ENCODE measurements at places on chromosomes 13 and 19.

GRCh38 chr13:20714161-20714560 lies 10.7 kb downstream of the IL17D start:
- DNase-seq, result no peak

DNA sequence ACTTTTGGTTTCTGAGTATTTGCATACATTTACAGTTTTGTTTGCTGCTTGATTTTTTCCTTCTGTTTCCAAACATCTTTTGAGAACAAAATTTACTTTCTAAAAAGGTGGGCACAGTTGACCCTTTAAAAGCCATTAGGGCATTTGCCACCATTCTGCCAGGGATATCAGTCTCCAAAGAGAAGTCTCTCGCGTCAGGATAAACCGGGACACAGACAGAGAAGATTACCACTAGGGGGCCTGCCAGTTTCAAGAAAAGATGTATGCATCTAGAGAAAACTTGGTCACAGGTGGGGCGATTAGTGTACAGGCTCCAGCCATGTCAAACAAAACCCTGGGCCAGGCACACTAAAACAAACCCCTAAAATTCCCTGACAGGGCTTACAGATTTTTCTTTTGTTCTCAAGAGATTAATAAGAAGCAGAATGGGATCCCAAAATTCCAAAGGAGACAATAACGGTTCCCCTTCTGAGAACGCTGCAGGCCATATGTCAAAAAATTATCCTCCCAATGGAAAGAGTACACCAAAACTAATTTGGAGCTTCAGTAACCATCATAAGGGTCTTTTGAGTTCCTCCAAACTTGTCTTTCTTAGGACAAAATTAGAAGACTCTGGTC lies 10.7 kb upstream of the PABPC3 start:
- DNase-seq, result no peak

DNA sequence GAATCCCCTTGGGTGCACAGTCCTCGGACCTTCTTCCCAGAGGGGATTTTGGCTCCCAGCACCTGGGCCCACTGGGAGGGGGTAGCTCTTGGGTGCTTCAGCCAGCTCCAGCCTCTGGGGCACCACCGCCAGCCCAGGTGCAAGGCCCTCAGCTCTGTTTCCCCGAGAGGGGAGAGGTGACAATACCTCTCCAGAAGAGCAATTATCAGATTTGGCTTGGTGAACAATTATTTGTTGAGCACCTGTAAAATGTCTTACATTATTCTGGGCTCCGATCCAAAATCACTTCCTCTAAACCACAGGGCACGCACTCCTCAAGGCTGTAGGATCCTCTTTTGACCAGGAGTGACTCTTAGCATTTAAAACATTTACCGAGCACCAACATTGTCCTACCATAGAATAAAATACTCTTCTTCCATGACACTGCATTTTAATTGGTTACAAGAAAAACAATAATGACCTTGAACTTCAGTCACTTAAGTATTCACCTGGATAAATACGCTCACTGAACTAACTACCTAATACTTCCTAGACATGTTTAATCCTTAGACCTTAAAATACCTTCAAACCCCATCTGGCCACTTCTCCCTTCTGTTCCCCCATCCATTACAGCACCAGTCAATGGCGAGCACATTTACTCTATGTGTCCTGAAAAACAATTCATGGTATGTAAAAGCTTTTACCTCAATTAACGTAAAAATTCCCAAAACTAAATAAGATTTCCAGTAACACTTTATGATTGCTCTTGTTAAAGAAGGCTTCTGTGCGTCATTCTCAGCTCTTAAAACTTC lies 54.8 kb downstream of the ABCC4 start:
- no peak for DNase-seq

- no peak for DNase-seq
Observed at GRCh38 chr13:28613562-28613961, 45.4 kb upstream of the POMP start.

GRCh38 chr13:48258002-48258401 lies 25.0 kb downstream of the ITM2B start:
- no peak for DNase-seq

DNA sequence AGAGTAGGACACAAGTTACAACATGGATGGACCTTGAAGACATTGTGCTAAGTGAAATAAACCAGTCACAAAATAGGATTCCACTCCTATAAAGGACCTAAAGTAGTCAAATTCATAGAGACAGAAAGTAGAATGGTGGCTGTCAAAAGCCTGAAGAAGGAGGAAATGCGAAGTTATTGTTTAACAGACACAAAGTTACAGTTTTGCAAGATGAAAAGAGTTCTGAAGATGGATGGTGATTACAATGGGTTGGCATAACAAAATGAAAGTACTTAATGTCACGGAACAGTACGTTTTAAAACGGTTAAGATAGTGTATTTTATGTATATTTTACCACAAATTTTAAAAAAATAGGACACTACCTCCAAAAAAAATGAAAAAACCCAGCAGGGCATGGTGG lies 34.8 kb downstream of the FOXO1 start:
- no peak for DNase-seq

DNA sequence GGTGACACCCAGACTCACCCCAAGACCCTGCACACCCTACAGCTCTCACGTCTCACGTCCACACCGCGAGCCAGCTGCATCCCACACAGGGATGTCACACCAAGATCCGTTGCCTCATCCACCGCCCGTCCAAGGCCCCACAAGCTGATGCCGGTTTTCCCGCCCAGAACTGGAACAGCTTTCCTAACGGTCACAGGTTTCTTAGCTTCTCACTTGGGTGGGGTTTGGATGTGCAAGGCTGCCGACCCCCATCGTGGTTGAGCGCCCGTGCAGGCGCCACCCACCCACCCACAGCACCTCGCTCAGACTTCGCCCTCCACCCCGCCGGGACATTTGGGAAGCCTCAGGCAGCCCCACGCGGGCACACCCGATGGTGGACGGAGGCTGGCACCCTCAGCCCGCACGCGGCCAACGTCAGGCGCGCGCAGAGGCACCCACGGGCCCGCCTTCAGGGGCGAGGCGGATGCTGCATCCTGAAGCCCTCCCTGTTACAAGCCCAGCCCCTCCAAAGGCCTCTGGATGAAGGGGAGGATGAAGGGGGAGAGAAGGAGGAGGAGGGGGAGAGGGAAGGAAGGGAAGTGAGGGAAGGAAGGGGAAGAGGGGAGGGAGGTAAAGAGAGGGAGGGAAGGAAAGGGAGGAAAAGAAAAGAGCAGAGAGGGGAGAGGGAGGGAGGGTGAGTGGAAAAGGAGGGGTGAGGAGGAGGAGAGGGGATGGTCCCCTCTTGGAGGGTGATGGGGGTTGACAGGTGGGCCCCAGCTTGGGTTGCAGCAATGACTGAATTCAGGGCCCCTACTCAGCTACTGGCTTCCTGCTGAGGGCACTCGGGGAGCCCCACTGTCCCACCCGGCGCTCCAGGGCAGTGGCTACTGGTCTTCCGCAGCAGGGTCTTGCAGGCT lies 12.8 kb downstream of the ONECUT3 start:
- DNase-seq, result no peak

GRCh38 chr13:48151363-48152161 lies 56.7 kb upstream of the MED4 start:
- no peak for DNase-seq

DNA sequence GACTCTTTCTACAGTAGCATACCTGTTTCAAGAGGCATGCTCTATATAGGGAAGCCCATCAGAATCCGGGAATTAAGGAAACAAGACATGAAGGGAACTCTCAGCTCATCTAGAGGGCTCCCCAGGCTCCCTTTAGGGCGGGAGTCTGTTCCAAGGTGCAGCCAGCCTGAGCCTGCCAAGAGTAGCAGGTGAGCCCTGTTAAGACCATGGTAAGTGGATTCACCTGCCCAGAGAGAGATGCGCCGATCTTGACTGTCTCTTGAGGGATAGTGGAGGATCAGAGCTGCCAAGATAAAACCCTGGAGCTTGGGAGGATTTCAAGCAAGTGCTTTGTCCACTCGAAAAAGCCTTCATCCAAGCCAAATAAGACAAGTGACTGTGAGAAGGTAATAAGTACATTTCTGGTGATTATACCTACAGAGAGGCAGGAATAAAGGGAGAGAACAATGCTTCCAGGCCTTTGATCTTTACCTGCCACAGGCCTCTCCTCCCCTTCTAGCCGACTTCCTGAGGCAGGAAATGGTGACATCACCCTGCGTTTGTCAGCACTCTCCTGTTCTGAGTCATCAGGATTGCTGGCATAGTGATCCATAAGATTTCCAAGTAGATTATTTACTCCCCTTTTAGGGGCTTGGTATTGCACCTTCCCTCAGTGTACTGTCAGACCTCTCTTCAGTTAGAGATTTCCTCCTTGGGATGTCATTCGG lies 31.5 kb downstream of the KLF5 start:
- DNase-seq, result no peak

- DNase-seq, result no peak
Observed at GRCh38 chr19:33750587-33751435, 45.9 kb upstream of the KCTD15 start.

Measured in NK-92 treated with Interleukin-12 subunit alpha and Interleukin-12 subunit beta, amount 100 ng/mL, for 24 hours (cell line).